ENCODE measurements at places on chromosomes 4 and X.

DNA sequence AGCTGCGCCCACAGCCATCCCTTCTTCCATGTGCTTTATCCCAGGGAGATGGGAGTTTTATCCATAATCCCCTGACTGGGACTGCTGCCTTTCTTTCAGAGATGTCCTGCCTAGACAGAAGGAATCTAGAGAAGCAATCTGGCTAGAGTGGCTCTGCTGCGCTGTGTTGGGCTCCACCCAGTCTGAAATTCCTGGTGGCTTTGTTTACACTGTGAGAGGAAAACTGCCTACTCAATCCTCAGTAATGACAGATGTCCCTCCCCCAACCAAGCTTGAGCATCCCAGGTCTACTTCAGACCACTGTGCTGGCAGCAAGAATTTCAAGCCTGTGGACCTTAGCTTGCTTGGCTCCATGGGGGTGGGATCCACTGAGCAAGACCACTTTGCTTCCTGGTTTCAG lies 116.9 kb upstream of the AR start:
- DNase-seq = no peak

GRCh38 chrX:104728456-104728855 lies 162.5 kb downstream of the IL1RAPL2 start:
- DNase-seq = no peak

DNA sequence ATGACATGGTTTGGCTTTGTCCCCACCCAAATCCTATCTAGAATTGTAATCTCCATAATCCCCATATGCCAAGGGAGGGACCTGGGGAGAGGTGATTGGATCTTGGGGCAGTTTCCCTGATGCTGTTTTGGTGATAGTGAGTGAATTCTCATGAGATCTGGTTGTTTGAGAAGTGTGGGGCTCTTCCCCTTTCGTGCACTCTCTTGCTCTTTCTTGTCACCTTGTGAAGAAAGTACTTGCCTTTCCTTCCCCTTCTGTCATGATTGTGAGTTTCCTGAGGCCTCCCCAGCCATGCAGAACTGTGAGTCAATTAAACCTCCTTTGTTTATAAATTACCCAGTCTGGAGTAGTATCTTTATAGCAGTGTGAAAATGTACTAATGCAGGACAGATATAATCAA lies 36.4 kb upstream of the FREM3 start:
- DNase-seq = peak; percentile 19

DNA sequence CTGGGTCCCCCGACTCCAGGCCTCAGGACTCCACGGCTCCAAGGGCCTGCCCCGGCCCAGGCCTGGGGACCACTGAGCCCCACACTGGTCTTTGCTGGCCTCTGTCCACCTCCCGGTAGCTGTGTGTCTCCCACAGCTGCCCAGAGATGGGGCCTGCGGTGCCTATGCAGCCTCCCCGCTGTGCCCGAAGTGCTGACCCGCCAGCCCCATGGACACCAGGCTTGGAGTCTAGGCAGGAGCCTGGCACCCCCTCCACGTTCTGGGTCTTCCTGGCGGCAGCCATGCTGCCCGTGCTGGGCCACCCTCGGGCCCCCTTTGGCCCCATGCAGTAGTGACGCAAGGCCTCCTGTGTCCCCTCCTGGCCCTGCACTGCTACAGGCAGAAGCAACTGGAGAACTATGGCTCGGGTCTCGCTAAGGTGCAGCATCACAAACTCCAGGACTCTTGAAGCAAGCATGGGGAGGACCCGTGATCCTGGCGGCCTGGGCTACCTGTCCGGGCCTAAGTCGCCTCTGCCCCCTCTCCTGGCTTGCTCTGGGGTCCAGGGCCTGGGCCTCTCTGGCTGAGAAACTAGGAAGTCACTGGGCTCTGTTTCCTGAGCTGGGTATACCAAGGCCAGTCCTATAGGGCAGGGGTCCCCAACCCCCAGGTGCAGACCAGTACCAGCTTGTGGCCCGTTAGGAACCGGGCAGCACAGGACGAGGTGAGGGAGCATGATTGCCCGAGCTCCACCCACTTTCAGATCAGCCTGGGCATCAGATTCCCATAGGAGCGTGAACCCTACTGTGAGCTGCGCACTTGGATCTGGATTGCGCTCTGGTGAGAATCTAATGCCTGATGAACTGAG lies 917 bp downstream of the MYL5 start:
- DNase-seq = no peak

DNA sequence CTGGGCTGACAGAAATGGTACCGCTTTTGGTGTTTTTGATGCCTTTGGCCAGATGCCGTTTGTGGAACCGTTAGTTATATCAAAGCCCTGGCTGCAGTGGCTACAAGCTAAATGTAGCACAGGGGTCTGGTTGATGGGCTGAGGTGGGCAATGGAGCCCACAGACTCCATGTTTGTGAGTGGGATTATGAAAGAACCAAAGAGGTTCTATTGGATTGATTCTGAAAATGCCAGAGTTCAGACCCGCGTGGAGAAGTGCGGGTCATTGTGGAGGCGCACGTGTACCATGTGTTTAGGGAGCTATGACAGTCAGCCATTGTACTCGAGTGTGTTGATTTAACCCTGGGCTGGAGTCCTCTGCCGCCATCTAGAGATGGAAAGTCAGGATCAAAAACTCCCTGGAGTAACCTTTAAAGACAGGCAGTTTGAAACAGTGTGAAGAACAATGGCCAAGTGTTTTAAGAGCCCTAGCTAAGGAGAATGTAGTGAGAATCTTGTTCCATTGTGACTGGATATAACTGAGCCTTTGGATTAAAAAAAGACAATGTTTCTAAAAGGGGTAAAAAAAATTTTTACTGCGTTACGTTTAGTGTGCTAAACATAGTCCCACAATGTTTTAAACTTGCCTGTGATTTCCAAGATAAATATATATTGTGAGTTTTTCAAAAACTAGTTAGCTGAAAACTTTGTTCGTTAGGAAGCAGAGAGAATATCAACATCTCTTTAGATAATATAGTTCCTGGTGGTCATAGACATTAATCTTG lies 12.7 kb downstream of the ART3 start:
- DNase-seq = peak; percentile 73
